ENCODE measurements at places on chromosomes 5 and 9.

GRCh38 chr5:172646716-172647285, 5.7 kb downstream of the NEURL1B start:
- no peak for DNase-seq

GRCh38 chr5:133367984-133368383, 244.4 kb downstream of the FSTL4 start:
- DNase-seq = peak; percentile 46

- no peak for DNase-seq
These were observed 22.9 kb downstream of the CAMSAP1 start for GRCh38 chr9:135884328-135885035.

DNA sequence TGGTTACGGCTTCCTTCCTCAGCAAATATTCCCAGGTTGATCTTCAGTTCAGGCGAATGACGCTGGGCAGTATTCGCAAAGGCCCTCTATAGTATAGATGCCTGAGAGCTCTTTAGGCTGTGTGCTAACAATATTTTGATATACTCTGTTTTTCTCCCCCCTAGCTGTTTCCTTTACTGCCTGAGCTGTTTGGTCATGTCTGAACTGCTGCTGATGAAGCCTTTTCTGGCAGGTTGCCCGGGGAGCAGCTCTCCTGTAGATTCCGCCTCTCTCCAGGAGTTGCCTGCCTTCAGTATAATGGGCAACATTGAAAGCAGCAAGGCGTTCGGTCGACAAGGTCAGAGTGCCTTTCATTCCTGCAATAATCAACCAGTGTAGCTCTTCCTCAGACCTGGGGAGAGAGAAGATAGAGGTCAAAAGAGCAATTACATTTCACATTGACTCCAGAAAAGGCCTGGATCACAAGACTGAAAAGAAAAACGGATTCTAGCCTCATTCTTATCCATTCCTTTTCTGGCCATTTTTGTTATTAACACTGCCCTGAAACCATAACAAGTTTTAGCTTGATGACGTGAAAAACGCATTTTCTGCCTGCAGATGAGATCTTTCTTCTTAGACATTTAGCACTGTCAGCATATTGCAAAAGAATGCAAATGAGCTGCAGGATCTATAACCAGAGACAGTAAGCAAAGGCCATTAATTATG, 60.1 kb upstream of the ZNF608 start:
- DNase-seq = peak; percentile 87

GRCh38 chr9:96442491-96442890, 7.5 kb upstream of the HABP4 start:
- DNase-seq = no peak

- no peak for DNase-seq
These were observed 66.8 kb downstream of the ARL15 start for GRCh38 chr5:54243483-54244080.

DNA sequence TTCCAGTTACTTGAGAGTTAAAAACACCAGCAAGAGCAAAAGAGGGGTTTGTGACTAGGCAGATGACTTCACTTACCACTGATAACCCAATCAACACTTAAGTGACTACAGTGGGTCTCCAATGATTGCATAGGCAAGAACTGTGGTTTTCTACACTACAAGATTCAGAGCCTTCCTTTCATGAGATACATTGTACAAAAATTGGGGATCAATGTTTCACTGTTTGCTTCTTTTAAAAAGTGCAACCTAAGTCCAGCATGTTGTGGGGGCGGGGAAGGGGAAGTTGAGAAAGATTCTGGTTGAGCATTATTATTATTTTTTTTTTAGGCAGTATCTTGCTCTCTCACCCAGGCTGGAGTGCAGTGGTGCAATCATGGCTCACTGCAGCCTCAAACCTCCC, 3.6 kb downstream of the IQGAP2 start:
- no peak for DNase-seq

DNA sequence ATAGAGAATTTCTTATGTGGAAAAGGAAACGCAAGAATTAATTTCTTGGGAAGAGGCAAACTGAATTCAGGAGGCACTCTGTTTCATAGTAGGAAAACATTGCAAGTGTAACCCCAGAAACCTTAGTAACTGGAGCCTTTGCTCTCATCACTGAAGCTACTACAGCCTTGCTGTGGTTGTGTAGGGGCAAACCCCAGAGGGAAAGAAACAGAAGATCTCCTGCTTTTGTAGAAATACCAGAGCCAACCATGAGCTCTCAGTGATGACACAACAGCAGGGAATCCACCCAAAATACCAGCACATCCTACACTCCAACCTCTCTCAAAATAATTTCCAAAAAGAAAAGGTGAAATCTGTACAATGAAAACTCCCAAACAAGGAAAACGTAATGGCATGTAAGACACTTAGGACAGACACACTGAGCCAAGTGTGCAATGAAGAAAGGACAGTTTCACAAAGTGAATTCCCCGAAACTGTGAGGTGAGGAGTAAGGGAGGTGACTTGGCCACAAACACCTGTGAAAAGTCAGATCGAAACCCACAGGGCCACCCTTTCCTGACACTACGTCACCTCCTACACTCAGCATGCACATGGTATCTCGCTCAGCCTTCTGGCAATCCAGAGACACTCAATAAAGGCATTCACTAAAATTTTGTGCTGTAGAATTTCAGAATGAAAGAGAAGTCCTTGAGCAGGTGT, 8.5 kb upstream of the ACSL6 start:
- DNase-seq = no peak

DNA sequence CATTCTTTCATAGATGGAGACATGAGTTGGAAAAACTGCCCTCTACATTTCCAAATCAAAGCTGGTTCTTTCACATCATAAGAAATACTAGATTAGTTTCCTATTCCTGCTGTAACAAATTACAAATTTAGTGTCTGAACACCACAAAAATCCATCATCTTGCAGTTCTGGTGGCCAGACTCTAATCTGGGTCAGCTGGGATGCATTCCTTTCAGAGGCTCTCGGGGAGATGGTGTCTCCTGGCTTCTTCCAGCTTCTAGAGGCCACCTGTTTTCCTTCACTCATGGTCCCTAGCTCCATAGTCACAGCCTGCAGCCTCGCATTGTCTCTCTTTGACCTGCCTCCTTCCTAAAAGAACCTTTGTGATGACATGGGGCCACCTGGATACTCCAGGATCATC, 65.2 kb downstream of the RETREG1 start:
- DNase-seq = no peak

GRCh38 chr9:99249619-99250018, 27.5 kb downstream of the SEC61B start:
- DNase-seq = no peak

- peak; percentile 47 for DNase-seq
These were observed 610 bp downstream of the PSIP1 start for GRCh38 chr9:15509931-15510788.

DNA sequence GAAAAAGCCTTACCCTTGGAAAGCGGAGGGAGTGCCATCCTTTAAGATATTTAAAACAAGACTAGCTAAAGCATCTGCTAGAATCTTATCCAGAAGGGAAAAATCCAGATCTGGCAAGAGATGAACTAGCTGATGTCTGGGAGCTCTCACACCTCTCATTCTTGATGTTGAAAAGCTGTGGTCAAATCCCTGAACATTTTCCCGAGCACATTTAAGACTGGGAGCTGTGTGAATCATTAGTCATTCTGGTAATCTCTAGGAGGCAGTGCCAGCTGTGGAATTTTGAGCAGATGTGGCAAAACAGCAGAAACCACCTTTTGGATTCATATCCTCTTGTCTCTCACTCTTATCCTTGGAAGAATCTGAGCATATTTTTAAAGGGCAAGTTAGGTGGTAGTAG, 218.0 kb downstream of the MAN2A1 start:
- DNase-seq = no peak

GRCh38 chr5:86684222-86684621, 66.5 kb downstream of the COX7C start:
- DNase-seq = no peak

DNA sequence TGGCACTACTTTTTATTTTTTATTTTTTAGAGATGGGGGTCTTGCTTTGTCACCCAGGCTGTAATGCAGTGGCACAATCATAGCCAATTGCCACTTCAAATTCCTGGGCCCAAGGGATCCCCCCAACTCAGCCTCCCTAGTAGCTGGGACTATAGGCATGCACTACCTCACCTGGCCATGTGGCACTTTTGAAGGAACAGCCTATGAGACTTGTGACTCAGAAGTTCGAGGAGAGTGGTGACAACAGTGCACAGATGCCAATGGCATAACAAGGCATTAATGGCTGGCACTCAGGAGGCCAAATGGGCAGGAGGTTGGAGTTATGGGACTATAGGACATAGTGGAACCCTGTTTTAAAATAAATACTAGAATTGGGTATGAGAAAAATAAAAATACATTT, 33.7 kb downstream of the ANKRD31 start:
- no peak for DNase-seq

GRCh38 chr9:110590816-110591215, 11.3 kb upstream of the SVEP1 start:
- no peak for DNase-seq

GRCh38 chr5:144873076-144873475, 702.4 kb downstream of the KCTD16 start:
- DNase-seq = no peak

GRCh38 chr5:89878140-89879132, 531.1 kb downstream of the CETN3 start:
- no peak for DNase-seq

DNA sequence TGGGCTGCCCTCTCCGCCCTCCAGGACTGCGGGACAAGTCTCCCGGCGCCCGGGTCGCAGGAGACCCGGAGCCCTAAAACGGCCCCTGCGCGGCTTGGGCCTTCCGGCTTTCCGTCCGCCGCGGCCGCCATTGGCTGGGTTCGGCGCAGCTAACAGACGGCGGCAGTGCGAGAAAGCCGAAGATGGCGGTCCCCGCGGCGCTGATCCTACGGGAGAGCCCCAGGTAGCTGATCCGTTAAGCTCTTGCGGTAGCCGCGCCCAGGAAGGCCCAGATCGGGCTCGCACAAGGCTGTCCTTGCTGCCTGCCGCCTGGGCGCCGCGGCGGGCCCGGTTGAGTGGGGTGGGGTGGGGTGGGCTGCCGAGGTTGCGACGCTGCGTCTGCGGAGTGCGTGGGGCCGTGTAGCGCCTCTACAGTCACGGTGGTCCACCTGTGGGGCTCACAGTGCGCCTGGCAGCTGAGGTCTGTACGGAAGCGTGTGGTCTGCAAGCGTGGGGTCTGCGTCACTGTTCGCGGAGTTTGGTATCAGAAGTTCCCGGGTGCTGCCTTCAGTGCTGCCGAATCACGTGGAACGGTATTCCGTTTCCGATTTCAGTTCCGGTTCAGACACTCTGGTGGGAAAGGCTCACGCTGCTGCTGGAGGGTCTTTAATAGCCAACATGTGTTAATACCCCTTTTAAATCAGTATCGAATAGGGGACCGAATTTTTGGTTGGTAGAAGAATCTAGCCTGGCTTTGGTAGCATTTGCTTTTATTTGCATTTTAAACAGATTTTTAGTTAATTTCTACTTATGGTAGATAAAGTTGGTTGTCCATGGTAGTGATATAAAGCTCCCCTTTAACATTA, at the start of gene COMMD10:
COMMD10 (plus strand) TSS at position 155 of the 845 bp plus-strand sequence.
- DNase-seq = peak; percentile 90

- DNase-seq = peak; percentile 89
These were observed 94.6 kb downstream of the ZNF608 start for GRCh38 chr5:124651663-124652513.

- DNase-seq = no peak
These were observed 19.8 kb downstream of the TRIP13 start for GRCh38 chr5:912280-913091.

DNA sequence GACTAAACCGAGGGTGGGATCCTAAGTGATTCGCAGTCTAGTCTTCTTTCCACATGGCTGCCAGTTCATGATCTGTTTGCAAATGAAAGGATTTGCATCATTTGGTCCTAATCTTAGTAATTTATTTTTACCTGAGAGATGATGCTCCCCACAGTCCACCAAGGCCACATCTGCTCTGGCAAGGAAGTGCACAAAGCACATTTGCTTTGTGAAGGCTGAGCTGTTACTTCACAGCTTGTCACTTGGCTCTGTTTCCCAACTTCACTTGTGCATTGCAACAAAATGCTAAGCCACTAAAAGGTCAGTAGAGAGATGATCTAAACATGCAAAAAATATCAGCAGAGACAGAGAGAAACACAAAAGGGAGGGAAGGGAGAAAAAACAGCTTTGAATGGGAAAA, 128.5 kb upstream of the VLDLR start:
- no peak for DNase-seq

DNA sequence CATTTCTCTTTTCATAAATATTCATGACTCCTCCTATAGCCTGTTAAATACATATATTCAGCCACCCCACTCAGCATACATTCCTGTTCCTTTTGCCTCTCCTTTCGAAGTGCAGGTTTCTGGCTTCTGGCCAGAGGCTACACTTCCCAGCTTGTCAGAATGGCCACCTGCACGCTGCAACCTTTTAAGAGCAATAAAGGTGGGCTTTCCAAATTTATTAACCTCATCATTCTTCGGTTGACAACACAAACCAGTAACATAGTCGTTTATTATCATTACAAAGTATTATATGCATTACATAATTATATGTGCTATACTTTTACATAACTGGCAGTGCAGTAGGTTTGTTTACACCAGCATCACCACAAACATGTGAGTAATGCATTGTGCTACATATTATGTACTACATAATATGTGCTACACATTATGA, 16.5 kb upstream of the TMEM171 start:
- no peak for DNase-seq

GRCh38 chr9:129630967-129631673, 5.2 kb downstream of the NTMT1 start:
- no peak for DNase-seq

- DNase-seq = no peak
These were observed 29.4 kb downstream of the SLC6A3 start for GRCh38 chr5:1415626-1416360.

GRCh38 chr9:5518171-5518936, 8.0 kb downstream of the PDCD1LG2 start:
- DNase-seq = no peak

- DNase-seq = peak; percentile 70
These were observed 462.2 kb downstream of the RASEF start for GRCh38 chr9:82600536-82601292.

GRCh38 chr5:147591120-147591519, 81.3 kb upstream of the DPYSL3 start:
- no peak for DNase-seq

GRCh38 chr5:1641560-1642166, 117.9 kb upstream of the LPCAT1 start:
- DNase-seq = peak; percentile 92

DNA sequence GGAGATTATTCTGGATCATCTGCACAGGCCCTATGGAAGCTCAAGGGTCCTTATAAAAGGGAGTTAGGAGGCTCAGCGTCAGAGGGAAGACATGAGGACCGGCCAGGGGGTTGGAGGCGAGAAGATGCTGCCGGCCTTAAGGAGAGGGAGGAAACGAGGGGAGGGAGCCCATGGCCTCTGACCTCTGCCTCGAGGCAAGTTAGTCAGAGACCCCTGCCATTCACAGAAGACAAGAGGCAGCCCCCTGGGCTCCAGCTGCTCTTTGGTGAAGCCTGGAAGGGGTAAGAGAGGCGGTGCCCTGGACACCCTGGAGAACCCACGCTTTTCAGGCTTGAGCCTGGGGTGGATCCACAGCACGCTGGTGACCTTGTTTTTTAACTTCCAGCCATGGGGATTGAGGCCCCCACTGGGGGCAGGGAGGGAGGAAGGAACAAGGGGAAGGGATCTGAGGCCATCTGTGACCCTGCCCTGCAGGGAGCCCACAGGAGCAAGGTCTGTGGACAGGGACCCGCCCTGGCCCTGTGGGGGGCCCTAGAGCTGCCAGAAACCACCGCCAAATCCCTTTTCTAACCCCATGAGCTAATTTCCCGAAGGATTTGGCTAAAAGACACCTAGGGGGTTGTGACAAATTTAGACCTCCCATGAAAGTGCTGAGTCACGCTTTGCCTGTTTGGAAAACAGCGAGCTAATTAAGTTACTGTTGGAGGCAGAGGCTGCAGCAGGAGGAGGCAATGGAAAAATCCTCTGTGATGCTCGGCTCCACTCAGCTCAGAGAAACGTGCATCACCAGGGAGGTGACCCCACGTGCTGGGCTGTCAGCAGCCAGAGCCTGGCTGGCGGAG, 49.7 kb downstream of the OLFM1 start:
- DNase-seq = no peak

Data from renal pelvis (tissue), 12 donors.